Forelimb muscle (tissue), 1 donor: ENCODE measurements at places on chromosomes 5 and 9. TPM values are rescaled to one million over a fixed set of nuclear protein-coding genes. Genes with fewer than 3 reads are reported as not detected.
A peak's percentile ranks its signal among the peaks of the same experiment; 100 is the strongest.

The HTR4 gene
- not detected for polyA plus RNA-seq

GRCh38 chr5:35857606-35858205 is 1.0 kb downstream of the IL7R start:
- DNase-seq, result no peak

DNA sequence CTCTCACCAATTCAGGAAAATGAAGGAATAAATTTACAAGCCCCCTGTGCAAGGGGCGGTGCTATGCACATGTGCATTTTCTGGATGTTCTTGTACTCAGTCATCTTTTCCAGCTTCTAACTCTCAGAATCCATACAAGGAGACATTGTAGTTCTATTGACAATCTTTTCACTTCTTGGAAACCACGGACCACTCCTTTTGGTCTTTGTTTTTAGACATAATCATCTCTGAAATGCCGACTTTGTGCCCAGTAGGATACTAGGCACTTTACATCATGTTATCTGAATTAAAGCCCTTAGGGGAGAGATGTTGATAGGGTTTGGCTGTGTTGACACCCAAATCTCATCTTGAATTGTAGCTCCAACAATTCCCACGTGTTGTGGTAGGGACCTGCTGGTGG is 322.6 kb upstream of the WWC1 start:
- DNase-seq, result no peak

DNA sequence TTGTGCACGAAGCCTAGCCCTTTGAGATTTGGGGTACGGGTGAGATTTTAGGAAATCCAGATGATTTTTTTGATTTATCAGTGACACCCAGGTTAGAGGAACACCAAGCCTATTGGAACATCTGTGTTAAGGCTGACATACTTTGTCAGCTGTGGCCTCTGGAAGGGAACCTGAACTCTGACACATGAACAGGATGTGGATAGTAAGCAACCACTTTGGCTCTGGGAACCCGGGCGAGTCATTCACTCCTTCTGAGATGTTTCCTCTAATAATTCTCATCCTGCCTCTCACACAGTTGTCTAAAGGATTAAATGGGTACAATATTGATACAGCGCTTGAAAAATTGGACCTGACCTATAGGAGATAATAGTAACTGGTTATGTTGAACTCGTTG is 67.8 kb downstream of the FGF1 start:
- DNase-seq, result no peak

The C8G gene
- 0.32 TPM for polyA plus RNA-seq

DNA sequence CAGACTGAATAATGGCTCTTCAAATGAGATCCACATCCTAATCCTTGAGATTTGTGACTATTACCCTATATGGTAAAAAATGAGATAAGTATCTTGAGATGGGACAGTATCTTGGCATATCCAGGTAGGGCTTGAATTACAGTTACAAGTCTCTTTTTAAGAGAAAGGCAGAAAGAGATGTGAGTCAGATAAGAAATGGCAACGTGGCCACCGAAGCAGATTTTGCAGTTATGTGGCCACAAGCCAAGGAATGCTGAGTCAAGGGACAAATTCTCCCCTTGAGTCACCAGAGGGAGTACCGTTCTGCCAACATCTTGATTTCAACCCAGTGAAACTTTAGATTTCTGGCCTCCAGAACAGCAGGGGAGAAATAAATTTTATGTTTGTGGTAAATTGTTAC is 1983.0 kb upstream of the C9orf72 start:
- DNase-seq, result no peak

DNA sequence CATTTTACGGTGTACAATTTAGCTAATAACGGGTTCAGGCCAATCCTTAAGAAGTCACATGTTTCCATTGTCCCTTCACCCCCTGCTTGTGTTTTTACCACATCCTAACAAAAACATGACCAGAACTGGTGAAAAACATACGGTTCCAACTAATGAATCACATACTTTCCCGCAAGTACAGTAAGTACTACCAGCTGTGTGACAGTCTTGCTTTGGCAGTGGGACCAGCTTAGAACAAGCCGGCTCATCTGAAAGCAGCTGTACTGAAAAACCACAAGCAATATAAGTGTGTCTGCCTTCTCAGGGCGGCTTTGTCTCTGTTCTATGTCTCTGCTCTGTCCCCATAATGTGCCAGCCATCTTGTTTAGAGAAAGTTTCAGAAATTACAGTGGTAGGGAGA is 242.5 kb downstream of the BNC2 start:
- DNase-seq, result peak; percentile 78

DNA sequence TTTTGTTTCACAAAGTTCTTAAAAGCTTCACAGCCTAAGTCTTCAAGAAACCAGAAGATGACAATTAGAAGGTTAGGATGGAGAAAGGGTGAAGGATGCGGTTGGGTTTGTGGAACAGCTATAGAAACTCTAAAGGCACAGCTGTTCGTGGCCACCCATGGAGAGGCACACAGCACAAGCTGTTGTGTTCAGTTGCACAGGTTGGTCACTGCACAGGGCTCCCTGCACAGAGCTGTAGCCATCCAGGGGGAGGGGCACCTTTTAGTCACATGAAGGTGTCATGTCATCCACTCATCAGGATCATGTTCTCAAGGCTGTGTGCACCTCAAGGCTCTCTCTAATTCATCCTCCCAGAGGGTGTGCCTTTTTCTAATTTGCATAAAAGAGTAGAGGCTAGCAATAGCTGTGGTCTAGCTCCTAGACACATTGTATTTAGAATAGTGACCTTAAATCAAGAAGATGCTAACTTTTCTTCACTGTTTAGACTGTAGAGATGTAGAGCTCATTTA is 5.0 kb upstream of the RASGRF2 start:
- DNase-seq, result no peak

The LCN6 gene
- polyA plus RNA-seq, result 0.18 TPM

GRCh38 chr9:127991757-127992274 is 11.0 kb upstream of the EEIG1 start:
- no peak for DNase-seq

- no peak for DNase-seq
Measured at GRCh38 chr9:2567922-2568321, 53.7 kb upstream of the VLDLR start.

GRCh38 chr5:140418862-140419520 is 17.4 kb downstream of the ANKHD1 start:
- no peak for DNase-seq

DNA sequence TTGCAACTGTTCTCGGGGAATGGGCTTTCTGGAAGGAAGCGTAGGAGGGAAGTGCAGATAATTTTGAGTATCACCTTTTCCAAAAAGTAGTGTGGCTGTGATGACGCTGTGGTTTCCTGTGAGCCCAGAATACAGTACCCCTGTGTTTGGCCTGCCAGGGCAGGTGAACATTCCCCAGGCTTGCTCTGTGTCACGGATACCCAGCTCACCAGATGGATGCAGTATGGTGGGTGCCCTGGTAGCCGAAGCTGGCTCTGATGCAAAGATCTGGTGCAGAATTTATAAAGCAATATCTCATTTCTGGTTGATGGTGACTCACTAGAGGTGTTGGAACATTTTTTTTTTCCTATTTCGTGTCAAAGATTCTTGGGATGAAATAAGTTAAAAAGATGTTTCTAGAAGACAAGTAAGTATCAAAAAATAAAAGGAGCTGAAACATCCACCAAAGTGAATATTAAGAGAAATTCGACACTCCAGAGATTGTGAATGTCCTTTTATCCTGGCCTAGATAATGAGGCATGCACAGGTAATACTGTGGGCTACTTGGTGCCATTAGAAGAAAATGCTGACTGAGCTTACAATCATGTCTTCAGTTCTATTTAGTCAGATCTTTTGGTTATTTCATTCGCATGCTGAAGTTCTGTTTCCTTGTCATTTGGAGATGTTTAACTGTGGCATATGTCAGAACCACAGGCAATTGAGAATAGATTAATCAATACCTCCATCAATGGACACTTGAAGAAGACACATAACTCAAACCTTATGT is 200.1 kb downstream of the GADD45G start:
- no peak for DNase-seq

The ECM2 gene
- polyA plus RNA-seq, result 26.4 TPM

- peak; percentile 60 for DNase-seq
Measured at GRCh38 chr5:95781101-95781583, 41.4 kb downstream of the GLRX start.

The APC gene
- polyA plus RNA-seq, result 24.4 TPM

- no peak for DNase-seq
Measured at GRCh38 chr9:79686381-79687130, 114.8 kb downstream of the TLE4 start.

The GABRA1 gene
- not detected for polyA plus RNA-seq

DNA sequence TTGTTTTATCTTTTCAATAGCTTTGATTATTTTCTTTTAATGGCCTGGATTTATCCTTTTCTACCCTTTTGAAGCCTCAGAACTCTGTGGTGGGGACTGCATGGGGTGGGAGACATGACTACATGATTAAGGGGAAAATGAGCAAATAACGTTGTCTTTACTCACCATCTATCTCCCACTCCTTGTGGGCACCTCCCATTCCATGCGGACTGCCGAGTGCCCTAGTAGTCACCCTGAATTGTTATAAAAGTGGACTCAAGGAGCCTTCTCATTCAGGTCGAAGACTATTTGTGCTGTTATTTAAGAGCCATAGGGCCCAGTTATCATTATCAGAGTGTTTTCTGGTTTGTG is 281.8 kb downstream of the MLLT3 start:
- no peak for DNase-seq

The ANKRD31 gene
- 0.13 TPM for polyA plus RNA-seq

The SET gene
- polyA plus RNA-seq, result 294 TPM

GRCh38 chr5:41218929-41219657 is 5.8 kb upstream of the C6 start:
- DNase-seq, result no peak

DNA sequence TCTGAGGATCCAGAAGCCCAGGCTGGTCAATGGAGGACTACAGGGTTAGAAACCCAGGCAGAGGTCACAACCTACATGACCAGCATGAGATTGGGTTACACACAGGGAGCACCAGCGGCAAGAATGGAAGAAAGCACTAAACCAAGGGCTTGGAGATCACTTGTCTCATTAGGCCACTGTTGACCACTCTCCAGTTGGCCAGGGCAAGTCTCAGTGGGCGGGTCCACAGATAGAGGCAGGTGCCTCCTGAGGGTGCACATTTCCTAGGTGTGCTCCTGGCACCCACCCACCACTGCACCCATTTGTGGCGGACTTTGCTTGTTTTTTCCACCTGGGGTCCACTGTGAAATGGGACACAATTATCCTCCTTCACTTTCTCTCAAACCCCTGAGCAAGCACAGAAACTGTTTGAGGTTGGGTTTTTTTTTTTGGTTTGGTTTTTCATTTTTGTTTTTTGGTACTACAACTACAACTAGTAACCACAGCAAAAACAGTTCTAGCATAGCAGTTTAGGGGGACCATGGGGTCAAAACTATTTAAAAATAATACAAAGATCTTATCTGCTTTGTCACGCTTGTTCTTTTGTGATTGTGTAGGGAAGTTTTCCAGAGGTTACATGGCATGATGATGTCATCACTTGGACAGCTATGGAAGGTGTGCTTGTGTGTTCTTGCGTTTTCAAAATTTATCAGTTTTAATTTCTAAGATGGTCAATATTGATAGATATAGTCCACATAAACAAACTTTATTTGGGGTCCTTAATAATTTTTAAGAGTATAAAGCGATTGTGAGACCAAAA is 6.1 kb downstream of the NPR2 start:
- no peak for DNase-seq

DNA sequence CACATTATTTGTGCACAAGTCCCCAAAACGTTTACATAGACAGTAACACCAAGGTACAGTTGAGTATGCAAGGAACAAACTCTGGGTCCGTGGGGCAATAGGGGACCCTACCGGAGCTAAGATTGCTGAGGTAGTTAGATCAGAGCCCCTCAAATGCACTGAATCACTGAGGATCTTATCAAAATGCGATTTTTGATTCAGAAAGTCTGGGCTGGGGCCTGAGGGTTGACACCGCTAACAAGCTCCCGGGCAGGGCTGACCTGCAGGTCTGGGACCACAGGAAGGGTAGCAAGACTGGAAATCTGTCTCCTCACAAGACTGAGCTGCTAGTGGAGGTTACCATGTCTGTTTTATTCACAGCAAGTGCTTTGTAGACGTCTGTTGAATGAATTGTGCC is 1.8 kb upstream of the IL3 start:
- DNase-seq, result no peak
